NCI-H524 treated with DMSO at 0.1 percent for 48 hours (cell line): ENCODE measurements at places on chromosomes 16 and 17.

- no peak for DNase-seq
These were observed 35.2 kb downstream of the GJC1 start for GRCh38 chr17:44794851-44795413.

DNA sequence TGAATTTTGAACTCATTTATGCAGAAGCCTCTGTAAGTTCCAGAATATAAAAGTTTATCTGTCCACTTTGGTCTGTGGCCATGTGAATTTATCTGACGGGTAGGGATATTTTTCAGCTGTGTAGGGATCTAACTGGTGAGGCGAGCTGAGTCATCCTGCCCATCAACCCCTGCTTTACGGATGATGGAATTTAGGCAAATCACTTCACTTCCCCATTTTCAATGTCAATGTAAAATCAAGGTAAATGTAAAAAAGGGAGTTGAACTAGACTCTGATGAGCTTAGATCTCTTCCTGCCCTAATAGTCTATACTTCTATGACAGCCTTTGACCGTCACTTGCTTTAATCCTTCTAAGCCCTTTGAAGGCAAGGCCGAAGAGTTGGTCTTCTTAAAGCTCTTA, 2.6 kb downstream of the SLC16A6 start:
- DNase-seq = no peak

DNA sequence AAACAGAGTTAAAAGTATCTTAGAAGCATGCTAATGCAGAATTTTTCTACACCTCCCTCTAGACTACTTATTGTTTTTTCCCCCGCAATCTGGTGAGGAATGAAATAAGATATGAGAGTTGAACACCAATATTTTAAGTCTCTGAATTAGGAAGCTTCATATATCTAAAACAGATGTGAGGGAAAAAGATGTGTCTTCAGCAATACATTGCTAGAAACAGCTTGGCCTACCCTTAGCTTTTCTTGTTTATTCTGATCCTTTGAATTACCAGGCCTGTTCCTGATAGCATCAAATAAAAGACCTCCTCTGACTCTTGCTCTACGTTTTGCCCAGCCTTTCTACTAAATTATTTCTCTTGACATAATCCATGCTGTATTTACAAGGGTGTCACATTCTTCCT, 221.8 kb downstream of the CDH11 start:
- DNase-seq = no peak

DNA sequence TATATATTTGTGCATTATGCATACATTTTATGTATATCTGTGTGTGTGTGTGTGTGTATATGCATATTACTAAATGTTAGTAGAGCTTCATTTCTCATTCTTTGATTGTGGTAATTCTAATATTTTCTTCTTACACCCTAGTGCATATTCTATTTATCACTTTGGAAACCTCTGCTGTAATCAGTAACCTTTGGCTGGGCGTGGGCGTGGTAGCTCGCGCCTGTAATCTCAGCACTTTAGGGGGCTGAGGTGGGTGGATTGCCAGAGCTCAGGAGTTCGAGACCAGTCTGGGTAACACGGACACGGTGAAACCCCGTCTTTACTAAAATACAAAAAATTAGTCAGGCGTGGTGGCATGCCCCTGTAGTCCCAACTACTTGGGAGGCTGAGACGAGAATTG, 26.9 kb downstream of the CPSF4L start:
- DNase-seq = no peak

DNA sequence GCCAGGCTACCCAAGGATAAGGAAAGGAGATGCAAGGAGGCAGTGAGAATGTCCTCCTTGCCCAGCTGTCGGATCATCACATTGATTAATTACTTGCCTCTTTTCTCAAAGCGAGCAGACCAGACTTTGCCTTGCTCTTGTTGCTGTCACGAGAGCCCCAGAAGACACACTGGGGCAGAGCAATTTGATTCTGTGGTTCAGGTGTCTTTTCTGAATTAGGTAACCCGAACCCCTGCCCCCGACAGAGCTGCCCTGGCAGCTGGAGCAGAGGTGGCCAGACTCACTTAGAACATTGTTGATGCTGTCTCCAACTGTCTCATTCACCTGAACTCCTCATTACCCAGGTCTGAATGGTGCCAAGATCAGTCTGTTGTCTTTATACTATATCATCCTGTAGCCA, 34.3 kb downstream of the VAT1L start:
- no peak for DNase-seq

GRCh38 chr16:86013867-86014266, 114.9 kb downstream of the IRF8 start:
- no peak for DNase-seq

- DNase-seq = no peak
These were observed 4.0 kb upstream of the RAB11FIP4 start for GRCh38 chr17:31387438-31387837.

DNA sequence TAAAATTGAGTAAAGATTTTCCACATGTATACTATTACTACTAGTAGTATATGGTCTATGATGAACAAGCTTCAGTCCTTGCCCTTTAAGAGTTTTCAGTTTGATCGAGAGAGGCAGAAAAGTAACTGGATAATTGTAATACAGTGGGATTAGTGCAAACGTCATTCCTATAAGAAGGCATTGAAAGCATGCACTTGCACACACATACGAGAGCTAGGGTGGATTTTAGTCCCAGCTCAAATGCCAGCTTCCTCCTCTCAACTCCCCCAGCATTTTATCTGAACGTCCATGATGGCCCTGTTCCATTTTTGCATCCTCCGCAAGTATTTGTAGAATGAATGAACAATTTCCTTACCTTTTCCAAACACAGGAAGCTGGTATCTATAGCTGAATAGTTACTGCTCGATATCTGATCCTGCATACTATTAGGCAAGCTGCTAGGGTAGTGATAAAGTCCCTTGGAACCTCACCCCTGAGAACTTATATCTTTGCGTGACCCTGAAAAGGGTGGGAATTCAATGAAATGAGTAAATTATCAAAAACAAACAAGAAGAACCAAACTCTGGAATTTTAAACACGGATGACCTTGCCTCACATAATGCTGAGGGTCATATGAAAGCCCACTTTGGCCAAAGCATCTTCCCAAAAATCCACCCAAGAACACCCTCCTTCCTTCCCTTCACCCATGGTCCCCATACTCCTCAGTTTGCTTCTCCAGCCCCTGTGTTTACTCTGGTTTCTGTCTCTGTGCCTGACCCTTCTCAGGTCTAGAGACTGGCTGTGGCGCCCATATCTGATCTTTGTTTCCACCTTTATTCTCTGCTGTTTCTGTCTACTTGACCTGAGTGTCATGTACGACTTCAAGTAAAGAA, 60.5 kb downstream of the TMEM100 start:
- DNase-seq = peak; percentile 2

DNA sequence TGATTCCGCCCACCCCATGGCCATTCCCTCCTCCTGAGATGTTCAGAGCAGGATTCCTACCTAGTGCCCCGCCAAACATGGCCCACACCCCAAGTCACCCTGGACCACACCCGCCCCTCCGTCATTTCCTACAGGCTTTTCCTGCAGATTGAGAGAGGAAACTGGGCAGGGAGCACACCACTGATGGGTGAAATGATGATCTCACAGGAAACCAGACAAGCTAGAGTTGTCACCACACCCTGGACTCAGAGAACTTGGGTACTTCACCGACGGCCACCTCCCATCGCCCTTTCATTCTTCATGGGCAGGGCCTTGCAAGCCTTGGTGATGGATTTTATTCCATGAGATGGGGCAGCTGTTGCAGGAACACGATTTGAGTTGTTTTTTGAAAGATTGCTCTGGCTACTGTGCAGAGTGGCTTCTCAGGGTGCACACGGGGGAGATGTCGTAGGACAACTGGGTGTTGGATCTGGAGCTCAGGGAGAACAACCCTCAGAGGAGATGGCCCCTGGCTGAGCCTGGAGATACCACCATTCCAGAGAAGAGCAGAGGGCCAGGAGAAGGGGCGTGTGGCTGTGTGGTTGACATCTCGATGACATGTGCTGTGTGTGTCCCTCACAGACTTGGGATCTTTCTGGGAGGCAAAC, 7.4 kb upstream of the B9D1 start:
- no peak for DNase-seq

DNA sequence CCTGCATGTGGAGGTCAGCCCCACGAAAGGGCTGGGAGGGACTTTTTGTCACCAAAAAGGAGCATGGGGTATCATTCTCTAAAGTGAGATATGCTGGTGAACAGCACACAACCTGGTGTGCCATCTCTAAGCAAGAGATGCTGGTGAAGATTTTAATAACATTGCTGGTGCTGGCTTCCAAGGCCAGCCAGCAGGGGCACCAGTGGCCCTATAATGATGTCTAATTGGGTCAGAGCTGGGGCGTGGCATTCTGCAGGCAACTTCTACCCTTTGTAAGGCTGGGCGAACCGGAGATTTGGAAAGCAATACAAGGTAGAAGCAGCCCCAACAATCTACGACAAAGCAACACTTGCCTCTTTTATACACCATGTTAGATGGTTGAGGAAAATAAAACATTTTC, 16.8 kb downstream of the SDR42E1 start:
- DNase-seq = no peak

DNA sequence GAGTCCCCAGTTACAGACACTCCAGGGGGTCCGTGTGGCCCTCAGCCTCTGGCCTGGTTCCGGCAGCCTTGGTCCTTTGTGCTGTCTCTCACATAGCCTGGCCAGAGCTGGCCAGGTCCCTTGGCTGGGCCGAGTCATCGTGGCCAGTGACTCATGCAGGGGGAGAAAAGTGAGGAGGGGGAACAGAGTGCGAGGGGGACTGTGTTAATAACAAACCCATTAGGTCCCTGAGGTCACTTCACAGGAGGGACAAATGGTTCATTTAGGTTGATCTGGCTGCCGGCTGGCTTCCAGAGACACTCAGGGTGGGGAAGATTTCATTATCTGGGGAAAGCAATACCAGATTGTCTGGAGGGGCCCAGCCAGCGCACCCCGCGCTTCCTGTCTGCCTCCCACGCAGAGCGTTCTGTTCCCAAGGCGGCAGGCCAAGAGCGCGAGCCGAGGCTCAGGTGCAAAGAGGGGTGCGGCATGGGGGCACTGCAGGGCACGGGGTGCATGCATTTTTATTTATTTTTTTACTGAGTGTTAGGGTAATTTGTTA, 223.1 kb downstream of the SEC14L1 start:
- DNase-seq = no peak

DNA sequence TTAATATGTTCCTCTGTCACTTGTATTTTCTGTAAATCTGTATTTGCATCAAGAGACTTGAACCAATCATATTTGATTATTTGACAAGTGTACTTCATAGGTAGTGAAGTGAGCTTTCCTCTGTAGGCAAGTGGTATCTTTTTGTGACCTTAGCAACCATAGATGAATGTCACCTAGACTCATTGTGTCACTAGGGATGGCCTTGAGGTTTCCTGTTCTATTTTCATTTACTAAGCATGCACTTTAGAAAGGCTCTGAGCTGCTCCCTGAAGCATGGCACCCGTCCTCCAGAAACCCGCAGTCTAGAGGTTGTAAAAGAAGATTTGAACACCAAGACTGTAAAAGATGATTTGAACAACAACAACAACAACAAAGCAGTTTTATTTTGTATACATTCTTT, 151.7 kb downstream of the PRKCB start:
- no peak for DNase-seq

GRCh38 chr17:81868674-81869220, 2.4 kb downstream of the ARHGDIA start:
- DNase-seq = no peak

DNA sequence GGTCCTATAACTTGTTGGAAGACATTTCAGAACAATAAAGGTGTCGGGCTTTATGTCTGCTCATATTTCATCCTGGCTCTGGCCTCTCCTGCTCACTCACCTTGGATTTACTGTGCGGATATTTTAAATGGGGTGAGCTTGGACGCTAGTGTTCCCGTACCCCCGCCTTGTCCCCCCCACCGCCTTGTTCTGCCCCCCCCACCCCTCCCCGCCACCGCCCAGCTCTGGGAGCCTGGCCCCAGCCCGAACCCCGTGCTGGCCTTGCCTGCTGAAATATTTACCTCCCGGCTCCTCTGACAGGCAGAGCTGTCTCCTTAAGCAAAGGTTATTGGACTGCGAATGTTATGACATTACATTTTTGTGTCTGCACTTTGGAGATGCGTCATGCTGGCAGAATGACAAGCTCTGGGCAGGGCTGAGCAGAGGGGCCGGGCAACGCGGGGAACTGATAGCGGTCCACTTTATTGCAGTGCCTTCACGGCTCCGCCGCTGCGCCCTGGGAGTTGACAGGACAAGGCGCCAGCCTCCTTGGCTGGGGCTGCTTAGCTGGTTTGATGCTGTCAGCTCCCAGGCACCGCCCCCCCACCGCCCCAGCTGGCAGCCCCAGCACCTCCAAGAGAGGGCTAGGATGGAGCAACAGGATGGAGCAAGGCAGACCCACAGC, 222.5 kb upstream of the GSE1 start:
- DNase-seq = no peak

DNA sequence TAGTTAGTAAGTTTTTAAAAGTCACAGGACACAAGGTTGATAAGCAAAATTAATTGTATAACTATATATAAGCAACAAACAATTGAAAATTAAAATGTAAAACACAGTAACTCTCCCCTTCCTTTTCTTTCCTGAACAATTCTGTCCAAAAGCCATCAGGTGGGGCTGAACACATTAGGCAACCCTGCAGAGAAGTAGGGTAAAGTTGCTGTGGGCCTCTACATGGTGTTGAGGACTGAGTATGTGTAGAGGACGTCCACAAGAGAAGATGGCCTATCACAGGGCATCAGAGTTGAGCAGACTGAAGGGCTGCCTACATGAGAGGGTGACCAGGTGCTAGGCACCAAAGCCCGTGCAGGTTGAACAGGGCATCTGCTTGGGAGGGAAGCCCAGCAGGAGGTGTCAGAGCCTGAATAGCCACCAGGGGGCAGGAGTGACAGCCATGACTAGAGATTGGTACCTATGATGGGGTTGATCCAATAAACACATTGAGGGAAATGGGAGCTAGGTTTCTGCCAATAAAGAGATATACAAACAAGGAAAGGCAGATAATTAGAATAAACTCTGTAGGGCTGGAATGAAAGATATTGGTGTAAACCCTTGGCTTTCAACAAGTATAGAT, 415.1 kb downstream of the NPIPA8 start:
- DNase-seq = no peak

GRCh38 chr17:69880591-69881112, 194.4 kb upstream of the KCNJ16 start:
- no peak for DNase-seq

DNA sequence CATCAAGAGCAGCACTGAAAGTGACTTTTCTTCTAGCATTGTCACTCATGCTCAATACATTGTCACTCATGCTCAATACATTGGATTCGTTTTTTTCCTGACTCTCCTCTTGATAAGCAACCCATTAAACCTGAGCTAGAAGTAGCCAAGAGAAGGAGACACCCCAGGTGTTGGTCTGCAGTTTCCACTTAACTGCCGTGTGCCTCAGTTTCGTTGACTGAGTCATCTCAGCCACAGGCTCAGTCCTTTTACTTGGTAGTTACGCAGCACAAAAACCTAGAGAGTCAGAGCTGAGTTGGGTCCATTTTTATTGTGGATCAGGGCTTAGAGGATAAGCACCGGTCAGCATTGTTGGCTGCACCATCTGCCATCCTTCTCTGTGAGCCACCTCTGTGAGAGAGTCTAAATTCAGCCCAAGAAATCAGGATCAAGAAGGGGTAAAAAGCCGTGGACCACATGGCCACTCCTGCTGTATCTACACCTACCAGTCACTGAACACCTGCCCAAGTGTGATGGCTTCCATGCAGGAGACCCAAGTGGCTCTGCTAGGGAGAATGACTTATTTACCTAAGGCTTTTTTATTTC, 11.3 kb downstream of the GINS2 start:
- DNase-seq = no peak

GRCh38 chr17:76353004-76353598, 615 bp downstream of the PRPSAP1 start:
- DNase-seq = no peak

GRCh38 chr16:76913046-76913445, 277.9 kb upstream of the MON1B start:
- DNase-seq = no peak
